Activated naive CD4-positive, alpha-beta T cell treated with Interleukin-2 at 50 U/mL for 16 hours (primary cell): ENCODE measurements at places on chromosomes 5 and 9.
A peak's percentile ranks its signal among the peaks of the same experiment; 100 is the strongest.

- DNase-seq, result no peak
Observed at GRCh38 chr5:41863871-41864486, 6.2 kb downstream of the OXCT1 start.

GRCh38 chr9:6305954-6306563 lies 22.1 kb upstream of the TPD52L3 start:
- DNase-seq, result no peak

DNA sequence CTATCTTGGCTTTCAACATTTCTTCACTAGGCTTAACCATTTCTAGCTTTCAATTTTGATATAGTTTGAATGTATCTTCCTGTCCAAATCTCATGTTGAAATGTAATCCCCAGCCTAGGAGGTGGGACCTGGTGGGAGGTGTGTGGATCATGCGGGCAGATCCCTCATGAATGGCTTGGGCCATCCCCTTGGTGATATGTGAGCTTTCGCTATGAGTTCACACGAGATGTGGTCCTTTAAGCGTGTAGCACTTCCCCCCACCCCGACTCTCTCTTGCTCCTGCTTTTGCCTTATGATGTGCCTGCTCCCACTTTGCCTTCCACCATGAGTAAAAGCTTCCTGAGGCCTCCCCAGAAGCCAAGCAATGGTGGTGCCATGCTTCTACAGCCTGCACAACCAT lies 40.6 kb downstream of the PHAX start:
- DNase-seq, result no peak

DNA sequence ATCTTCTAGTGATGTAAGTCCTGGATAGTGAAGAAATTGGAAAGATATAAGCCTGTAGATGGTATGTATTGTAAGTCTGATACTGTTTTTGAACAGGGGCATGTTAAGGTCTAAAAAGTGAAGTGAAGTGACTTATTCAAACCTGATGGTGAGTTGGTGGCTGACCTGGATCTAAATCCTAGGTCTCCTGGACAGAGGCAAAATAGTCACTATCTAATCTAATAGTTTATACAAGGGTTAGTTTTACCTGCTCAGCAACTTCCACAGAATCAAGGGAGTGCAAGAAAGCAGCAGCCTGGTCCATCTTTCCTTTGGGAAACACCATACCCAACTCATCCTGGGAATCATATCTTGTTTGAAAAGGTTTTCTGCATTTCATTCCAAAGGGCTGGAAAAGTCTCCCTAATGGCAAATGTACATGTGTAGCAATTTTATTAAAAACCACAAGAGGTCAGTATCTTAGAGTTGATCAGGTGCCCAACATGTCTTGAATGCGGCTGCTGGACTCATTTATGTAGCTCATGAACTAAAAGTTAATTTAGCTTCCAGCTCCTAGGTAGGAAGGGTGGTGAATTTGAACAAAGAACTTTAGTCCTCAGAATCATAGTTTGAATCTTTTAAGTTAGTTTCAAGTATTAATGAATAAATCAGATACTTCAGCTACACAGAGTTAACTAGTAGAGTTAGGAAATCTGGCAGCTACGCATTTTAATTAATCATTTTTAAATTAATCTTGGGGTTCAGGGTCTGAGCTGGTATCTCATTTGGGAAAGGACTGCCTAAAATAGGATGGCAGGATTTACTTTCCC lies 26.0 kb downstream of the SKP2 start:
- DNase-seq, result no peak

GRCh38 chr9:20209391-20210340 lies 412.6 kb downstream of the MLLT3 start:
- DNase-seq, result peak; percentile 51

GRCh38 chr5:88687373-88687911 lies 195.5 kb downstream of the MEF2C start:
- no peak for DNase-seq

- DNase-seq, result no peak
Observed at GRCh38 chr9:116546711-116547581, 140.2 kb upstream of the TRIM32 start.
